HCT116 (cell line): ENCODE measurements at places on chromosomes 2 and 18.
A peak's percentile ranks its signal among the peaks of the same experiment; 100 is the strongest.

DNA sequence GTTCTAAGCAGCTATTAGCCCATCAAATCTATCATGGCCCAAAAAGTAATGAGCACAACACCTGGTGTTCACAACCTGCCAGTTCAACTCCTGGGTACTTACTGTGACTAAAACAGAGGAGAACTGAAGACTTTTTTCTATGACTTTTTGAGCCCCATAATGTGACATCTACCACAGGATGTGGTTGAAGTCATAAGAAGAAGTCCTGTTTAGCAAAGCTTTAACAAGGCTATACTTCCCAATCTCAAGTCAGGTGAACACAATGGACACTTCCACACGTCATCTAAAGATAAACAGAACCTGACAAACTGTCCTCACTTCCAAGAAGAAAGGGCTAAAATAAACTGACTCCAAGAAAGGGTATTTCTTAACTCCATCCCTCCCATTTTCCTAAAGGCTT lies 138.8 kb downstream of the ATAD2B start:
- no peak for DNase-seq

DNA sequence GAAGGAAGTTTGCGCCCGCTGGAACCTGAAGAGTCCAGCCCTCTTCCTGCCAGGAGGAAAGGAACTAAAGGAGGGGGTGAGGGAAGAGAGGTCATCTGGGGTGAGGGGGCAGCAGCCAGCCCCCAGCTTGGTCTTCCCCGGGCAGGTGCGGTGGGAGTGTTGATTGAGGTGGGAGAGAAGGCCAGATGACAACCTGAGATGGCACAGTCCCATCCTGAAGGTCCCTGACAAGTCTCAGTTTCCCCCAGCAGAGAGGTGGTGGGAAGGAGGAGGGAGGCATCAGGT lies 240.9 kb downstream of the HAUS1 start:
- DNase-seq = no peak

GRCh38 chr2:218863021-218863520 lies 3.5 kb downstream of the WNT6 start:
- DNase-seq = no peak

GRCh38 chr2:22817197-22817596 lies 567.8 kb upstream of the KLHL29 start:
- no peak for DNase-seq

DNA sequence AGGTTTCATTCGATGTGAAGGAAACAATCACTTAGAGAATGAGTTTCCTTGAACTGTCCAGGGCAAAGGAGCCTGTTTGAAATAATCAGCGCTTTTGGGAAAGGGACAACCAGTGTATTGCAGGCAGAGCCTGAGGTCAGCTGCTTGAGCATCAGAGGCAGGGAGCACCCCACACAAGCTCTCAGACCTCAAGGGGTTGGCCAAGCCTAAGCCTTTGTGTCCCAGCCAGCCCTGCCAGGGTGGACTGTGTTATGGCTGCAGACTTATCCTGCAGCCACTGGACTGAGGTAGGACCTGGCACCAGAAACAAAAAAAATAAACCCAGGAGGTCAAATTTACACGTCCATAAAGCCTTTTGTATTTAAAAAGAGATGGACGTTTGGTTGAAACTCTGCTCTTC lies 228.3 kb downstream of the SEPTIN10 start:
- no peak for DNase-seq

DNA sequence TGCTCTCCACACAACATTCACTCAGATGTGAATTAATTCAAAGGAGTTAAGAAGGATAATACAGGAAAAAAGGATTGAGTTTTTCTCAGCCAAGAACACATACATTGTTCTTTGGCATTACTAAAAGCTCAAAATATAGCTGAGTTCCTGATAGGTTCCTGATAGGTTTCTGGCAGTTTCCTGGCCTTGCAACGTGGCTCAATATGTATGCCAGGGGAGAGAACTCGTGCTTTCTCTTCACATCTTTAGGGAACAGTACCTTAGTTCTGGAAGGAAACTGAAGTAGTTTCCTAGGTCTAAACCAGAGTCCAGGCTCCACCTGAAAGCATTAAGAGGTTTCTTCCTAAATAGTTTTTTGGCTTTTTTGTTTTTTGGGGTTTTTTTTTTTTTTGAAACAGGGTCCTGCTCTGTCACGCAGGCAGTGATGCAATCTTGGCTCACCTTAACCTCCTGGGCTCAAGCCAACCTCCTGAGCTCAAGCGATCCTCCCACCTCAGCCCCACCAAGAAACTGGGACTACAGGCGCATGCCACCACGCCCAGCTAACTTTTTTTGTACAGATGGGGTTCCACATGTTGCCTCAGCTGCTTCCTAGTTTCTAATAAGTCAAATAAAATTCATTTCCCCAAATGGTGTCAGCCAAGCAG lies 42.8 kb downstream of the ESCO1 start:
- DNase-seq = no peak

GRCh38 chr2:167187049-167187727 lies 298.9 kb downstream of the XIRP2 start:
- DNase-seq = no peak

- DNase-seq = no peak
Measured at GRCh38 chr2:172375251-172375650, 52.1 kb upstream of the ITGA6 start.

GRCh38 chr2:134324947-134325346 lies 71.1 kb downstream of the MGAT5 start:
- DNase-seq = no peak

DNA sequence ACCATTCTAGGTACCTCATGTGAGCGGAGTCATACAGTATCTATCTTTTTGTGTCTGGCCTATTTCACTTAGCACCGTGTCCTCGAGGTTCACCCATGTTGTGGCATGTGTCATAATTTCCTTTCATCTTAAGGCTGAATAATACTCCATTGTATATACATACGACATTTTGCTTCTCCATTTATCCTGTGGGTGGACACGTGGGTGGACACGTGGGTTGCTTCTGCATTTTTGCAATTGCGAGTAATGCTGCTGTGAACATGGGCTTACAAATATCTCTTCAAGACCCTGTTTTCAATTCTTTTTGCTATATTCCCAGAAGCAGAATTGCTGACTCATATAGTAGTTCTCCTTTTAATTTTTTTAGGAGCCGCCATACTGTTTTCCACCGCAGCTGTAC lies 243.6 kb upstream of the EPAS1 start:
- no peak for DNase-seq

- DNase-seq = peak; percentile 36
Measured at GRCh38 chr2:38692636-38693318, 26.9 kb downstream of the GALM start.

- no peak for DNase-seq
Measured at GRCh38 chr2:8576525-8577167, 105.2 kb upstream of the ID2 start.

DNA sequence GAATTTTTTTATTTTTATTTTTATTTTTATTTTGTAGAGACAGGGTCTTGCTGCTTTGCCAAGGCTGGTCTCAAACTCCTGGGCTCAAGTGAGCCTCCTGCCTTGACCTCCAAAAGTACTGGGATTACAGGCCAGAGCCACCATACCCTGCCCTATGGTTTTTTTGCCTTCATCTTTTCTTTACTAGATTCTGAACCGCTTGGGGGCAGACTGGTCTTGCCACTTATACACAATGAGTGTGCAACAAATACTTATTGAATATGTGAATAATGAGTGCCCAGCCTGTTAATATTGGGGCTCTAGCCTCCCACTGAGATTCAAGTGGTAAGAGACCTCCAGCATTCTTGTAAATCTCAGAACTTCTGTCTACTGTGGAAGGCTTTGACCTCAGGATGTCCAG lies 3.9 kb downstream of the NCK2 start:
- no peak for DNase-seq

DNA sequence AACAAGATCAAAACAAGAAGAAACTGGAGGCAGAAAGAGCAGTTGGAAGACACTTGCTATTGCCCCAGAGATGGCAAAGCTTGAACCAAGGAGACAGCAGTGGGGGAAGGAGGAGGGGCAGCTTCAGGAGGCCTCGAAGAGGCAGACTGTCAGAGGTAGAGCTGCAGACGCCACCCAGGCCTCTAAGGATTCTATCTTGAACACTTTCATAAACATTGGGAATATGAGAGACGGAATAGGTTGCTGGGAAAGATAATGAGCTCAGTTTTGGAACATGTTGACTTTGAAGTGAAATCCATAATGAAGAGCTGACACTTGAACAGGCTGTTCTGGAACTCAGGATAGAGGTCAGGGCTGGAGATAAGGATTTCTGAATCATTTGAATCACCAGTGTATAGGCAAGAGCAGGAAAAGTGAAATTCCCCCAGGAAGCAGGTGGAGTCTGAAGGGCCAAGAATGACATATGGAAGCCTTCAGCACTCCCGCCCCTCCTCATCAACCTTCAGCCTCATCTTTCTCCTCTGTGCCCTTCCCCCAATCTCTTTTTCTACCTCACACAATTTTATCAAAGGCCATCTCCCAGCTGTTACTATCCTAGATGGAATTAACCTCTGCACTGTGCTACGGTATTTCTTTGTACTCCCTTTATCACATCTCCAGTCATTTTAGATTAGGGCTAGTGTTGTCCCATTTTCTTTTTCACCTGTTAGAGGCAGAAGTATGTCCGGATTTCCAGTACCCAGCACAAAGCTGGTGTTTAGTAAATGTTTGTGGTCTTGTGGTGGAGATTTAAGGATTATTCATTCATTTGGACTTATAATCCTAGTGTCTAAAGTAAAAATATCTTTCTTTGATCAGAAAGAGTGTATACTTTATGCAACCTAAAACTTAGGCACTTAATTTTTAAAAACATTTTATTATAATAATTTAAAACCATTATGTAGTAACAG lies 47.5 kb upstream of the RTN4 start:
- no peak for DNase-seq

DNA sequence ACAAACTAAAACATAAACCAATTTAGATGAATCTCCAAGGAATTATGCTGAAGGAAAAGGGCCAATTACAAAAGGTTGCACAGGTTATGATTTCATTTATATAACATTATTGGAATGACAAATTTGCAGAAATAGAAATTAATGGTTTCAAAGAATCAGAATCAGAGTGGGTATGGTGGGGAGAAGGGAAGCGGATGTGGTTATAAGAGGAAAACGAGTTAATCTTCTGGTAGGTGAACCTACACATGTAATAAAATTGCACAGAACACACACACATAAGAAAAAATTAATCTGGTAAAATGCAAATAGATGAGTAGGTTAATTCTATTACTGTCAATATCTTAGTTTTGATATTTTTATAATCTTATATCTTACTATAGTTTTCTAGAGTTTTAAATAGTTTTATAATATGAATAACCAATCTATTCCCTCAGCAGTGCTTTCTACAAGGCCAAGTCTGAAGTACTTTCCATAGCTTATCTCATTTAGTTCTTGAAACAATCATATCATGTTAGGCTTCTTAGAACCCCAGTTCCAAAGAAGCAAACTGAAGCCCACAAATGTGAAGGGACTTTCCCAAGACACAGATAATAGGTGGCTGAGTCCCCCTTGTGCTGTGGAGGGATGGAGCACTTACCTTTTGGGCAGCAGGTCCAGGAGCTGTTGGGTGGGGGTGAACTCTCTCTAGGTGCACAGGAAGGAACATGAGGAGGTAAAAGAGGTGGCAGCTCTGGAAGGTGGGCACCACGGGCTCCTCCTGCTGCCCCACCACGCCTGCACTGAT lies 31.5 kb downstream of the ZNF519 start:
- DNase-seq = no peak

DNA sequence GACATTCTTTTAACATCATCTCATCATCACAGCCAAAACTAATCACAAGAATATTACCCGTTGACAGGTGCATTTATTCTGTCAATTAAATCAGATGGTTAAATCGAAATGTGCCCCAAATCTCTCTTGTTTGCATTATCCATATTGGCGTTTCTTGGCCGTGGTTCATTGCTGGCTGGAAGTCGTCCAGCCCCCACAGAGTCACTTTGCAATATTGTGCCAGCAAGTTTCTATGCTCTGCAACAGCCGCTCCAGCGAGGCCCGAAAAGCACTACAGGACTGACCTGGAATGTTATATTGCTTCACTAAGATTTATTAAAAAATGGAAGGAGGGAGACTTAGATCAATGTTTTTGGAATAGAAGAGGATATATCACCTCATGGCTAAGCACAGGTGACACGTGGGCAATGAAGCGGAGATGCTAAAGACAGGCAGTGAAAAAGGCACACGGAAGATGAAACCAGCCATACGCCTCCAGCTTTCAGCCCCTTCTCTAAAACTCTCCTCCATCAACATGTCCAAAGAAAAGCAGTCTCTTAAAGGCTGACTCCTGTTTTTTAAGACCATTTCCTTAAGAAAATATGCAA lies 176.8 kb upstream of the VRK2 start:
- no peak for DNase-seq
